ENCODE measurements at places on chromosomes 2 and 18. TPM values are rescaled to one million over a fixed set of nuclear protein-coding genes. Genes with fewer than 3 reads are reported as not detected.

- DNase-seq, result no peak
Observed at GRCh38 chr2:233448575-233448974, 94.3 kb downstream of the DGKD start.

DNA sequence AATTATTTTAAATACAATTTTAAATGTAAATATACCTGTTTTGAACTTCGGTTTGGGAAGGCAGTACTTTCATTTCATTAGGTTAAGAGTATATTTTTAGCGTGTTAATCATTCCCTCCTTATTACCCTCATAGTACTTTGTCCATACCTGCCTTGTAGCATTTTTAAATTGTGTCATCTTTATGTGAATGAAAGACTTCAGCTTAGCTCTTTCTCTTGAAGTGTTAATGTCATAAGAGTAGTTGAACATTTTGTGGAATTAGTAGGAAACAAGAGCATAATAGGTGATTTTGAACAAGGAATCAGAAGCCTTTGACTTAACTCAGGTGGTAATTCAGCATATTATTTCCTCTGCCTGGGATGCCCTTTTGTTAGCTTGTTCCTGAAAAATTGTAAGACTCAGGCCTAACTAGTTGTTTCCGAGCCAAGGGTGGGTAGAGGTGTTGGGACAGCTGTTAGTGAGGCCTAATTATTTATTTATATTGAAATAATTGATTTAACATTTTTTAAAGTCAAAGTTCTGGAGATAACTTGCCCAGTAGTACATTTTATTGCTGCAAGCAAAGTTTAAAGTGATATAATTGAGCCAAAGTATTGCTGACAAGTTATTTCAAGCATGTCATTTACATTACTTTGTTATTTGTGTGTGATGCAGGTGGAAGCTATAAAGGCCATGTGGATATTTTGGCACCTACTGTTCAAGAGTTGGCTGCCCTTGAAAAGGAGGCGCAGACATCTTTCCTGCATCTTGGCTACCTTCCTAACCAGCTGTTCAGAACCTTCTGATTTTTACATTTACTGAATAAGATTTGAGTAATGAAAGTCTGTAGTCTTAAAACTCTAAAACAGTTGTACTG lies 38.7 kb downstream of the DDX1 start:
- no peak for DNase-seq

DNA sequence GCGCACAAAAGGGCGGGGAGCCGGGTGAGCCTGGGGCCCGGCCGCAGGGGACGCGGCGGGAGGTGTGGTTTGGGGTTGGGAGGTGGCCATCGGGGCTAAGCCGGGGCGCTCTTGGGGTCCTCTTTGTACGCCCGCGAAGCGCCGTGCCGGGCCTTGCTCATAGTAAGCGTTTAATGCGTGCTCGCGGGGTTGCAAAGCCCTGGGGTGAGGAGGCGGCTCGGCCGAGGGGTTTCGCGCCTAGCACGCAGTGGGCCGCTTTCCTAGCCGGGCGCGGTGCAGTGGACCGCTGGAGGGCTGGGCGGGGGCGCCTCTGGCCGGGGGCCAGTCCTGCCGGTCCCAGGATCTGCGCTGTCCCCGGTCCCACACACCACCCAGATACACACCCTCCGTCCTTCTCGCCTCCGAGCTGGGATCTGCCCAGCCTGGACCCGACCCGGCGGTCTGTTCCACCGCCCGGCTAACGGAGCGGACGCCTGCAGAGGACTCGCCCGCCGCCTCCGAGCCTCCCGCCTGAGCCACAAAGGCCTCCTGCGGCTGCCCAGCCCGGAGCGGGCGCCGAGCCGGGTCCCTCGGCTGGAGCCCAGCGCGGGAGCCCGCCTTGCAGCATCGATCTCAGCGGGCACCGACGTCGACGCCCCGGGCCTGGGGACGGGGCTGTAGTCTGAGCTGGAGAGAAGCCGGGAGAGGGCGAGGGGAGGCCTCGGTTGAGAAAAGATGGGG lies 564 bp downstream of the DPYSL5 start:
- no peak for DNase-seq

Gene CPO
- total RNA-seq, result 0.53 TPM

Gene PLEK
- 12.4 TPM for total RNA-seq
